ENCODE measurements at places on chromosomes 2 and 18. TPM values are rescaled to one million over a fixed set of nuclear protein-coding genes. Genes with fewer than 3 reads are reported as not detected.

- DNase-seq: no peak
These were observed 14.1 kb downstream of the TMEM178A start for GRCh38 chr2:39679805-39680204.

DNA sequence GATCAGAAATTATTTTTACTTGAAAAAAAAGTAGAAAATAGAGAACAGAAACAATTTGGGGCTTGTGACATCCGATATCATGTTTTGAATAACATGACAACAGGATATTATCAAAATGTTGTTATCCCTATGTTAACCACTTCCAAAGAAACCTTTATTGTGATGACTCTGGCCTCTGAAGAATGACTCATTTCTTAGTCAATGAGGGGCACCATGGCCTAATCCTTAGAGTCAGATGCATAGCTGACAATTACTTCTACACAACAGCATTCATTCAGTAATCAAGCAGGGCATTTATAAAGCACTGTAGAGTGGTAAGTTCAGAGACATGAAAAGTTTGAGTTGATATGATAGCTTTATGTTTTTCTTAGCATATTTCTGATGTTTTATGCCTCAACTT is 703.0 kb downstream of the RNF144A start:
- no peak for DNase-seq

DNA sequence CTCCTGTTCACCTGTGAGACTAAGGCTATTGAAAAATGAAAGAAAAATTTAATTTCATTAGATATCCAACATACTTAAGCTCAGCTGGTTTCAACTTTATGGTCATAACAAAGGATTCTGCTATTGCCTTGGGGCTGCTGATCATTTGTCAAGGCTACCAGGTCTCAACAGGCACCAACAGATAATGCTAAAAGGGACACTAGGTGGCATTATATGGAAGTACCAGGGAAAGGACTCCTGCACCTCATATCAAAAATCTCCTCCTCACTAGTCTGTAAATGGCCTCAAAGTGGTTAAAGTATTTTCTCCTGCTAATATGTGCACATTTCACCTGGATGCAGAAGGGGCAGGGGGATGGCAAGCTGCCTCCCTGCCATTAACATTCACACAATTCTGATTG is 167.9 kb upstream of the REG3A start:
- no peak for DNase-seq

GRCh38 chr18:77851802-77852201 is 602.2 kb downstream of the GALR1 start:
- no peak for DNase-seq

DNA sequence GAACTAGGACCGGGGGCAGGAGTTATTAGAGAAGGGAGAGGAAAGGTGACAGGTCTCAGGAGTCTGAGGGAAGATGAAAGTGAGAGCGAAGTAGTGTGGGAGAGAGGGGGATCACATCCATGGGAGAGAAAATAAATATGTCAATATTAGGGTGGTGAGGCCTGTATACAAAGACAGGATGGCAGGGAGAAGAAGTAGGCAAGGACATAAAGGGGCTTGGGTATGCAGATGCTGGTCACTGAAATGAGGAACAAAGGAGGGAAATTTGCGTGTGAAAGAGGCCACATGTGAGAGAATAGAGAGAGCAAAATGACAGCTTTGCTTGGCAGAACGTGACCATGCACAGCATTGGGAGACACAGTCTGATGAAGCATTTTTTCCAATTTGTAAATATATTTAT is 13.6 kb downstream of the METAP1D start:
- no peak for DNase-seq

DNA sequence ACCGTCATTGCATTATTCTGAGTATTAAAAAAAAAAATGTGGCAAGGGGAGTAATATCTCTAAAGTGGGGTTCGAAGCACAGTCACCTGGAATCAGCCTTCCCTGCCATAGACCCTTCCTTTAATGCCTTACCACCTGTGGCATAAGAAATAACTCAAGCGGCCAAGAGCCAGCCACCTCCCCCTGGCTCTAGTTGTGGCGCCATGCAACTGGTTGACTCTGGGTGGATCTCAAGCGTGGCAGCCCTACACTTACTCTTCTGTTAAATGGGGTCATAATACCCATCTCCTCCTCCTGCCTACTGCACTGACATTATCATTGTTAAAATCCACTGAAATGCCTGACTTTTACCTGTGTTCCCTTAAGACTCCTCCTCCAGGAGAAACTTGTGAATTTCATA is 175.8 kb downstream of the SMAD7 start:
- DNase-seq: no peak

DNA sequence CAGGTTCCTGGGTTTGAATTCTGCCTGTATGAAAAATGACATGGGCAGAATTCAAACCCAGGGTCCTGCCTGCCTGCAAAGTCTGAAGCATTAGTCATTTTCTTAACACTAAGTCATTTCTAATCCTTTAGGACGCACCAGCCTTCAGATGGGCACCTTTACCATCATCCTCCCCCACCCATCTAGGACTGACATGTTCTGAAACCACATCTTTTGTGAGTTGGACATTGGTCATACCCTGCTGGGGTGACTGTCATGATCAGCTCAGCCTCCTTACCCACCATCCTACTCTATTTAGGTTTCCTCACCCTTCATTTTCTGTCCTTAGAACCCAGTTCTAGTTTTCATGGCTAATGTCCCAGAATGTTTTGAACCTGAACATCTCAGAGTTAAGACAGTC is 104.9 kb downstream of the TRIB2 start:
- DNase-seq: no peak

DNA sequence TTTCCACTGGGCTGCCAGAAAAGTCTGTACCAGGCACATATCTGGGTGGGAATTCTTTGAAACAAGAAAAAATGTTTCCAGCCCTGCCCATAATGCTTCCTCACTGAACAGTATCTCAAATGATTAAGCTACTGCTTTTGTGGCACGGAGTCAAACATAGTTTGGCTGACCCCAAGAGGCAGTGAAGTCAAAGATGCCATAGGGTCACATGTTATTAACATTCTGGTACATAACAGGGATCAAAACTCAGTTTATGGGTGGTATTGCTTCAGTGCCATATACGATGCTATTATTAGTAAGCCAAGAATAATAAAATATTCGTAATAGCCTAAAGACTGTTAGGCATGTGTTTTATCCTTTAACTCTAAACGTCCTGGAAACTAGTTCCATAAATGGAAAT is 112.4 kb downstream of the FEZ2 start:
- DNase-seq: no peak

DNA sequence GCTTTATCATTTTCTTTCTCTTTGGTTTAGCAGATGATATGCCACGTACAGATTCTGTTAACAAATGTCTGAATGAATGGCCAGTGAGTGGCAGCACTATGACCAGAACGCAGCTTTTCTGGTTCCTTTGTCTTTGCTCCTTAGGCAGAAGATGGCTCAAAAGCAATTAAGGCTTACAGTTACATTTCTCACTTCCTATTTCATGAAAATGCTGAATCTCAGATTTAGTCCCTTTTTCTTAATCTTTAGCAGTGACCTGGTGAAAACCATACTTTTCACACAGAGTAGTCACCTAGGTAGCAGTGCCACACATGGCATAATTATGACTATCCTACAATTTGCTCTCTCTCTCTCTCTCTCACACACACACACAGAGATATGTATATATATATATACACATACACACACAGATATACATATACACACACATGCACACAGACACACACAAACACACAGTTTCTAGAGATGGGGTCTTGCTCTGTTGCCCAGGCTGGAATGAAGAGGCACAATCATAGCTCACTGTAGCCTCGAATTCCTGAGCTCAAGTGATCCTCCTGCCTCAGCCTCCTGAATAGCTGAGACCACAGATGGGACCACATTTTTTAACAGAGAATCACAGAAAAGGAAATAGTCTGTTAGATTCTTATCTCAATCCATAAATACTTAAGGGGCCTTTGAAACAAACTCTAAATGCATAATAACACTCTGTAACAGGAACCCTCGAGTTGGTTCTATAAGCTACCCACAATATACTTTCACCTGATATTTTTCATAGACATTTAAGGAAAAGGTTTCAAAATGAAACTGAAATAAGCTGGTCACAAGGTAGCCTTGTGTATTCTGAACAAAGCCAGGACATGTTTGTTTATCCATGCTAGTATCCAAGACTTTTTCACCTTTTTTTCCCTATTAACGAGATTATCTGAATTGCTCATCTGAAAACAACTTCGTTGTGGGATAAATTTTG is 11.6 kb downstream of the PDE6D start:
- DNase-seq: no peak

DNA sequence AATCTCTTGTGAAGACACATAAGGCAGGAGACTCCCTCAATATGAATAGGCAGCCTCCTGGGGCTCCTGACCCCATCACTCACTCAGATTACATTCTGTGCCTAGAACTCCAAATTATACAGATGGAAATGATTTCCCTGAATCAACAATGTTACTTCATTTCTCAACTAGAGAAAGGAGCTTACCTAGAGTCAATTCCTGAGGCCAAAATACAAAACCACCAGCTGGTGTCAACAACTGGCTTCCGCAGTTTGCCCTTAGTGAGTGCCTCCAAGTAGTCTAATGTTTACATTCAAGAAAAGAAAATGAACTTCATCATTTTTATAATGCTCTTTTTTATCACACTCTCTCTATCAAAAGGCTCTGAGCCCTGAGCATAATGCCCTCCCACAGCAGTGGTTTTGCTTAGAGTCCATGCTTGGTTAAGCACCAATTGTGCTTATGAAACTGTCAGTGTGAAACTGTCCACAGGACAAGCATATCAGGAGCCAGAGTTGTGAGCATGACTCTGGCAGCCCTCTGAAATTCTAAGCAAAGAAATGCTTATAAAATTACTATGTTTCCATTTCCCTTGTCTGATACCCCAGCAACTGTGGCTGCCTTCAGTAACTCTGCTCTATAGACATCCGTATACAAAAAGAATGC is 305.7 kb upstream of the PKDCC start:
- peak; percentile 22 for DNase-seq

DNA sequence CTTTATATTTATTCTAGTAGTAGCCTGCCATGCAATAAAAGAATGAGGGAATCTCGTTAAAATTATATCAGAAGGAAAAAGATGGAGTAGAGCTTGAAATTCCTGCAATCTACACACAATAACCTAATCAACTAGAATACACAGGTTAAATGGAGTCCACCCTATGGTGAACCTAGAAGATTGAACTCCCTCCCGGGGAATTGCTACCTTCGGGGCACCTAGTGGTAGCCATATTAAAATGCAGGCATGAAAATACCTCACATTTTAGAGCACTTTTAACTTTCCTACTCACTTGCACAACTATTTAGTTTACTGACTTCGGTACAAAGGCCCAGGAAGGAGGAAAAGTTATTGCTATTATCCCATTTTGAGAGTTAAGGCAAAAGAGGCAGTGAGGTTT is 174.5 kb downstream of the SS18 start:
- no peak for DNase-seq

DNA sequence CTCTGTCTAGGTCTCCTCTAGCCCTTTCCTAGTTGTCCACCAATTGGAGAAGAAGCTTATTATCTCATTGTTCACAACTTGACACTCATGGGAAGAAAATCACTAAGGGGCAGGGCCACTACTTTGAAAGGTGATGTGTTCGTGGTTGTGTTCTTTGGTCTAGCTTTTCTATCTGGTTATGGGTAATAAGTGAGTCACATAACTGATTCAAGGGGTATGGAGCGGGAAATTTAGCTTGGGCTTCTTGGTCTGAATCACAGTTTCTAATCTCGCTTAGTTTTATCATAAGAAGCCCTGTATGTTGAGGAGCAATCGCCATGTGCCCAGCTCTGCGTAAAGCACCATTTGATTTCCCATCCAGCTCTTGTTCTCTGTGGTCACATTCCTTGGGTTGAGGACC is 18.7 kb upstream of the DYTN start:
- DNase-seq: no peak

GRCh38 chr18:53101536-53102105 is 761.6 kb downstream of the DCC start:
- no peak for DNase-seq

DNA sequence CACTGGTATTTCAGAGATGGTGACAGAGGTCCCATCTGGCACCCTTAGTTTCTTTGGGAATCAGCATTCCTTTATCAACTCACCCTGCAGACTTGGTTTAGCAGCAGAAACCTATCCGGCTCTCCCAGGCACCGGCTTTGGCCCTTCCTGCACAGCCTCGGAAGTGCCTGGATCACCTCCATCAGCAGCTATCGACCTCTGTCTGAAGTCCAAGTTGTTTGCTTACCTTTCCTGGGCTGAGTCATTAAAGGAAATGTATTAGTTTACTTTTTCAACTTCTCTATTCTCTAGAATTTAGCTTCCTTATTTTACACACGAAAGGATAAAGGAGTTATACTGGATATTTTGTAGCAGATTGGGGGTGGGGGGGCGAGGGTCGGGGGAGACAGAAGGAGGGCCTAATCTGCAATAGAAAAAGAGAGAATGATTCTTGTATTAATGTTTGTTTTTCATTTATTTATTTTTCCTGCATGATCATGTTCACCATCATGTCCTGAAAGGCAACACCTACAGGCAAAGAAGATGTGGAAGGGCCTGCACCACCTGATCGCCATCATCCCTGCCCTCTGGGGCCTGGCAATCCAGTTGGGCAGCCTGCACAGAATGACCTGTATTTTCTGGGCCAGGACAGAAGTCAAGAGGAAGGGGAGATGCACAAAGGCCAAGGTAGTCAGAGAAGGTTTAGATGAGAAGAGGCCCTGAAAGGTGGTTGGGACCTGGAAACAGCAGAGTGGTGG is 22.1 kb upstream of the MAT2A start:
- DNase-seq: no peak

DNA sequence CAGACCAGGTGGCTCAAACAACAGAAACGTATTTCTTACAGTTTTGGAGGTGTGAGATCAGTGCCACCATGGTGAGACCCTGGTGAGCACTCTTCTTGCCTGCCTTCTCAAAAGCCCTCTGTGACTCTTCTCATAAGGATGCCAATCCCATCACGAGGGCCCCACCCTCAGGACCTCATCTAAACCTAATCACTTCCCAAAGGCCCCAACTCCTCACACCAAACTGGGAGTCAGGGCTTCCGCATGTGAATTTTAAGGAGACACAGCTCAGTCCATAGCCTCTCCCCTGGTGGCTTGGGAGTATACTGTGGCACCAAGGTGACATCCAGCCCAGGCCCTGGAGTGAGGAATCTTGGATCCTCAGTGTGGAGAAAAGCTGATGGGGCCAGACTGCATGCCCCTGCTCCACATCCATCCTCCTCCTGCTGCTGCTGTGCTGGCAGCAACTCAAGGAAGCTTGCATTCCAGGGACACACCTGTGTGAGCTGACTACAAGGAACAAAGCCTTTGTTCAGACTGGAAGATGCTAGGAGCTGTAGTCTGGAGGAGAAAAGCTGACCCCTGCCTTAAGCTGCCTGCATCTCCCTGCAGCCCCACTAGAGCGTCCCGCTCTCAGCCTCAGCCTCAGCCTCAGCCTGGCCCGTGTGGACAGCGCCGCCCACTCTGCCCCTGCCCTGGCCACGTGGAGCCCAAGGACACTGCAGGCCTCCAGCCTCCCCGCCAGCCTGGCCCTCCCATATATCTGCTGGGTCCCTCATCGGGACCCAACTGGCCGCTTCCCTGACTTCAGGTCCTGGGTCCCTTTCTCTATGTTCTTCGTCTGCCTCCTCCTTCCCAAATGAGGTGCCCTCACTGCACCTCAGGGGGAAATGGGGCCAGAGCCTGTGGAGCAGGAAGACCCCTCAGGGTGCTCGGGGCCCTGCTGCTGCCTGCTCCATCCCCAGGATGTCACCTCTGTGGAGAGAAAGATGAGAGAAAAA is 87.8 kb upstream of the RAB6C start:
- no peak for DNase-seq

Gene FBXO11
- polyA plus RNA-seq: 55.4 TPM

Gene SPP2
- not detected for polyA plus RNA-seq

Gene TTL
- 26.2 TPM for polyA plus RNA-seq

Gene ARHGAP25
- polyA plus RNA-seq: 3.2 TPM

Gene GAL3ST2
- 0.13 TPM for polyA plus RNA-seq

Gene HOXD4
- not detected for polyA plus RNA-seq

Gene RESP18
- polyA plus RNA-seq: not detected

Data from muscle of arm (tissue), 14 donors.